ENCODE measurements at places on chromosomes 11 and 22.

GRCh38 chr11:17496406-17496805 is 19.8 kb upstream of the ABCC8 start:
- DNase-seq: no peak

- DNase-seq: no peak
Observed at GRCh38 chr11:92311616-92312449, 87.2 kb downstream of the FAT3 start.

DNA sequence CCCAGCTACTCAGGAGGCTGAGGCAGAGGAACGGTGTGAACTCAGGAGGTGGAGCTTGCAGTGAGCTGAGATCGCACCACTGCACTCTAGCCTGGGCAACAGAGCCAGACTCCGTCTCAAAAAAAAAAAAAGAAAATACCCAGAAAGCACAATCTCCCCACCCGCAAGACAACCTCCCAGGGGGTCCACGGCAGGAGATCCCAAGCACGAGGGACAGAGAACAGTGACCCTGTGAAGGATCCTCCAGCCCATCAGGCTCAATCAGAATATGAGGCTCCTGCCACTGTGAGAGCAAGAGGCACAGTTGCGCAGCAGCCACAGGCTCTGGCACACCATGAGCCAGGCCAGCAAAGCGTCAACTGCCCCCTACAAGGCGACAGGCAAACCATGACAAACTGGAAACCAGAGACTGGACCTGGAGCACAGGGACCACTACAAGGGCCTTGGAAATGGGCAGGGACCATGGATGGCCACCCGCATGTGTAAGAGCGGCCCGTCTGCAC is 164.8 kb upstream of the GRK3 start:
- no peak for DNase-seq

GRCh38 chr11:133337951-133338418 is 194.3 kb downstream of the OPCML start:
- DNase-seq: no peak

DNA sequence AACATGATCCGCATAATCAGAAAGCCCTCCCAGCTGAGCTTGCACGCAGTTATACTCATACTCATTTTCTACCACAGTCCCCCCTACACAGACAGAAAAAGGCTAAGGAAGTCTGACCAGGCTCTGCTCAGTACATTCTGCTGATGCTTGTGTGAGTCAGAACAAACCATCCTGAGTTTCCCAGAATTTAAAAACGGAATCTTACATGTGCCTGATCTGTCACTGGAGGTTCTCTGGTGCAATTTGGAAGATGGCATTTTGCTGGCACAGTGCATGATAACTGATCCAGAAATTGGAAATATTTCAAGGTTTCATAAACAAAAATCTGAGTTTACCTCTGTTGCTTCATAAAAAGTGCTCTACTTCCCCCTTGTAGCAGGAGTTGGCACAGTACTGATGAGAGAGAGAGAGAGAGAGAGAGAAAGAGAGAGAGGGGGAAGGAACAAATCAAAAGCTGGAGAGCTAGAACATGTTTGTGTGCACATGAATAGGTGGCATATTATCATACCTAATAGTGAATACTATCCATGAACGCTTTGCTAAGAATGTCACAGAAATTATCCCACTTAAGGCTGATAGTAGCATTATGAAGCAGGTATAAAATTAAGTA is 1085.3 kb downstream of the DLG2 start:
- DNase-seq: no peak

DNA sequence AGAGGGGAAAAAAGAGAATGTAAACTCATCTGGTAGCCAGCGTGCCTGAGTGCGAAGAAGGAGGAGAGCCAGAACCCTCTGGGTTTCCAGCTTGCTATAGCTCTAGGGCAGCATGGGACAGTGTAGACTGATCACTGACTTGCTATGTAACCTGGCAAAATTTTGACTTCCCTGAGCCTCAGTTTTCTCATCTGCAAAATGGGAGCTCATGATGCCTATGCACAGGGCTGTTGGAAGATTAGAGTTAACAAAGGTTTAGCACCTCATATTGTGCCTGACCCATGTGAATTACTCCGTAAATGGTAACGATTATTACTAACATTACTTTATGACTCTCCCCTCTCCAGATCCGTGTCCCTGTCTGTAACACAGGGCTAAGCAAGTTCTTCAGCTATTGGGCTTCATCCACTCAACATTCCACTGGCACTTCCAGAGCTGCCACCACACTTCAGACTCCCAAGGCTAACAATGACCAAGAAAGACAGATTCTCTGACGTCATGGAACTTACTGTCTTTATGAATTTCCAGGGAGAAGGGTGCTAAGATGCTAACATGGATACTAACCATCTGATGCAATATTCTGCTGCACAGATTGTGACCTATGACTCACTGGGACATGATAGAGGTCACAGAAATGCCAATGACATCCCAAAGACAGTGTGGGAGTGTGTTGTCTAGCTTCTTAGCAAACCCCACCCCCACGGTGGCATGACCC is 195.2 kb downstream of the TRIM29 start:
- no peak for DNase-seq

- no peak for DNase-seq
Observed at GRCh38 chr11:15370495-15371147, 255.9 kb downstream of the INSC start.

GRCh38 chr11:101797335-101797734 is 117.5 kb upstream of the CEP126 start:
- no peak for DNase-seq

Data from GM12864 (cell line).